Activated T-helper 1 cell treated with anti-CD3 and anti-CD28 coated beads, Interleukin-12 subunit alpha, Interleukin-12 subunit beta, Interleukin-2, Interleukin-4 antibody, amounts not matched to agents 30 ng/mL and 10 ng/mL and 1 ng/mL, durations not matched to agents 14 hours and 24 hours and 36 hours (primary cell): ENCODE measurements at places on chromosomes 4 and X.

- peak; percentile 70 for DNase-seq
These were observed 46.3 kb downstream of the ATP10D start for GRCh38 chr4:47531241-47531953.

GRCh38 chrX:15384304-15384703, at the start of gene VEGFD:
Gene VEGFD, minus strand, starts transcription at chrX:15384413. Its CDS starts 467 bp downstream, at chrX:15383946.
- no peak for DNase-seq

DNA sequence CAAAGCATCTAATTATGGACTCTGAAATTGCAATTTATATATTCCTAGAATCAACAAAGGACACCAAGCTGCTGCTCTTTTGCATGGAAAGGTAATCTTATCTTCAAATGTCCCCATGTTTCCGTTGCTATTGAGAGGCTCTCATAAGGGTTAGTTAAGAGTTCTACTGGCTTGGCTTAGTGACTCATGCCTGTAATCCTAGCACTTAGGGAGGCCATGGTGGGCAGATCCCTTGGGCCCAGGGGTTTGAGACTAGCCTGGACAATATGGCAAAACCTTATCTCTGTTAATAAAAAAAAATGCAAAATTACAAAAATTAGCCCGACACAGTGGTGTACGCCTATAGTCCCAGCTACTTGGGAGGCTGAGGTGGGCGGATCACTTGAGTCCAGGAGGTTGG, 93.4 kb upstream of the RAPGEF2 start:
- DNase-seq: no peak

DNA sequence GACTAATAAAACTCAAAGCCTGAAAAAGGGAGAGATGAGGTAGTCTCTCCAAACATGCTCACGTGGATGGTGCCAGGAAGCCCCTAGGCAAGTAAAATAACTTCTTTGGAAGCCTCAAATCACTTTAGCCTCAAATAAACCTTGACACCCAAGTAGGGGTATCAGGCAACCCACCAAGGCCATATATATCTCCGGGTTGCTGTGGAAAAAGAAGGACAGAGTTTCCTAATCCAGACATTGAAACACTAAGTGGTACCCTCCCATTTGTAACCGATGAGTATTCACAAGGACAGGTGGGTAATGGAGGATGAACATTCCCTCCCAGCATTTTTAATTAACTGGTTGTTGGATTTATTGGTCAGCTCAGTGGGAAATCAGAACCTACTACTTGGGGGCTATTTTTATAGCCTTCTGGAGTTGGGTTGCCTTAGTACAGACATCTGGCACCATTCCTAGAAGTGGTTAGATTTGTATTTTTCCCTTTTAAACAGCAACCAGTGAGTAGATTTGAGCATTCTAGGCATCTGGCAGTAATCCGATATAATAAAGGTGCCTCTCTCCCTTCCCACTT, 87.7 kb downstream of the GPC3 start:
- no peak for DNase-seq

GRCh38 chrX:28581522-28581921, 5.7 kb upstream of the IL1RAPL1 start:
- DNase-seq: no peak

- no peak for DNase-seq
These were observed 129.1 kb upstream of the AFF2 start for GRCh38 chrX:148371291-148371690.

- no peak for DNase-seq
These were observed 8.1 kb upstream of the LINC00632 start for GRCh38 chrX:140701480-140701879.

- DNase-seq: no peak
These were observed 106.8 kb upstream of the CBLL2 start for GRCh38 chrX:22165732-22166457.

- no peak for DNase-seq
These were observed 21.1 kb downstream of the RNF4 start for GRCh38 chr4:2489841-2490552.

GRCh38 chr4:174654634-174655033, 132.3 kb upstream of the HPGD start:
- no peak for DNase-seq

DNA sequence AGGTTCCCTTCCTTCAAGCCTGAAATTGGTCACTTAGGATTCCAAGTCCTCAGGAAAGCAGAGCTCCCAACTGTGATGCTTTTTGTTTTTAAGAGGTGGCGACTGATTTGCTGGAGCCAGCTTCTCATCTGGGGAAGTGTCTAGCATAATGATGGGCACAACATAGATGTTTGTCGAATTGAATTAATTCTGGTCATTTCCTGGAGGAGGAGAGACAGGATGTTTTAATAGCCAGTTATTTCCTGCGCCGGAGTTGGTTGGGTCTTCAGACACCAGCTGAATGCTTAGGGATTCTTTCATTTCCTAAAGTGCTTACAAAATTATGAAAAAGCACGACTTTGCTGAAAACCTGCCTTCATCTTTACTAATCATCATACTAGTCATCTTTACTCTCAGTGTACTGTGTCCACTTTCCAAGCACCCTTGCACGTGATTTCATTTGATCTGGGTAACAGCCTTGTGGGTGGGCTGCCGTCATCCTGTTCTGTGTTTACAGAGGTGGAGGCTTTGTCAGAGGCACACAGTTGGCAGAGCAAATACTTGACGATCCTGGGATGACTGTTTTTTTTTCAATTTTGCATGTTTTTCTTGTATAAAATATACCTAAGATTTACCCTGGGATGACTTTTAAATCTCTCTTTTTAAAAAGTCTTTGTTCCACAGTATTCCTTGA, 49.5 kb downstream of the RGS12 start:
- no peak for DNase-seq

GRCh38 chr4:164304101-164304639, 449.8 kb upstream of the SMIM31 start:
- DNase-seq: no peak

DNA sequence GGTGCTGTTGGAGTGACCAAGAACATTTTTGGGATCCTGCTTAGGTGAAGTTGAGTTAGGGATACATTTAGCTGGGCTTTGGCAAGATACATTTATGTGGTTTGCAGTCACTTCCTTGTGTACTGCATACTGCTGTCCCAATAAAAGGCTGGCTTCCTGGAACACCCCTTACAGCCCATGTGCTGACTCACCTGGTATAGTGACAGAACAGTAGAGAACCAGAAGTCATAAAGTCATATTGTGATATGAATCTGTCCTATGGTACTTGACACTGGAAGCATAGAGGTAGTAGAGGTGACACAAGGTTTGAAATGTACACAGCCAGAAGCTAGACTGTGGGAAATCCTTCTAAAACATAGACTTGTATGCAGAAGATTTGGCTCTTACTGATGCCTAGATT, 55.3 kb upstream of the SLC25A43 start:
- DNase-seq: no peak

DNA sequence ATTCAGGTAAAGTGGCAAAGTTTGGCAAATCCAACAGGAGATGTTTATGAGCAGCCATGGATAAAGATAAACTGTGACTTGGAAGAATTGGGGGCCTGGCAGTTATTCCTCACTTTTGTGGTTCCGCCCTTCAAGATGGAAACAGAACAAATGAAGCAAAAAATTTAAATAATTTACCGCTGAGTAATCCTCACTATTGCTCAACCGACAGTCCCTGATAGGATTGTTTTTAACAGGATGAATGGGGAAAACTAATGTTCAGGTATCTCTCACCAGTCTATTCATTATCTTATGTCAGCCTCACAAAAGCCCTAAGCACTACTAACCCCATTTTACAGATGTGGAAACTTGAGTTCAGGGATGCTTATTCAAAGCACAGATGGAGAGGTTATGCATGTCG, 90.8 kb downstream of the FNIP2 start:
- DNase-seq: no peak

- DNase-seq: no peak
These were observed 183.3 kb downstream of the ZIC3 start for GRCh38 chrX:137749246-137749645.

DNA sequence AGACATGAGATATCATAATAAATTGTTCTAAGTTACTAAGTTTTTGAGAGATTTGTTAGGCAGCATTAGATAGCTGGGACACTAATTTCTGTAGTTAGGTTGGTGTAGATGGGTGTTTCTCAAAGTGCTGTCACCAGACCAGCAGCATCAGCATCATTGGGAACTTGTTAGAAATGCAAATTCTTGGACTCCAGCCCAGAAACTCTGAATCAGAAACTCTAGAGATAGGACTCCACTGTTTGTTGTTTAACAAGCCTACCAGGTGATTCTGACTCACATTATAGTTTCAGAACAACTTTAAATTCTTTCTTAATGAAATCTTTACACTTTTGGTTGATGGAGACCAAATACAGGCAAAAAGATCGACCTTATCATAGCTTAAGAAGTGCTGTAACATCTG, 173.7 kb downstream of the PABPC4L start:
- DNase-seq: no peak

- no peak for DNase-seq
These were observed 25.0 kb upstream of the SHROOM4 start for GRCh38 chrX:50838820-50839600.

DNA sequence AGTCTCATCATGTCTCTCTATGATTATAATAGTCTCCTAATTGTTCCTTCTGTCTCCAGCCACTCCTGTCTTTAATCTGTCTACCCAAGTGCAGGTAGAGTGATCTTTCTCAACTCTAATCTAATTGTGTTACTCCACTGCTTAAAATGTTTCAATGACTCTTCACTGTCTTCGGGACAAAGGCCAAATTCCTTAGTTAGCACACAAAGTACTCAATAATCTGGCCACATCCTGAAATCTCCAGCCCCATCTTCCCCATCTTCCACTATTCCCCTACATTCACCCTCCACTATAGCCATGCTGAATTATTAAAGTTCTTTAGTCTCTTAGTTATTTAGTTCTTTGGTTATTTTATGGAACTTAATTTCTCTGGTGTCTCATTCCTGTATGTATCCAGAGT, 353.3 kb downstream of the OPHN1 start:
- DNase-seq: no peak

DNA sequence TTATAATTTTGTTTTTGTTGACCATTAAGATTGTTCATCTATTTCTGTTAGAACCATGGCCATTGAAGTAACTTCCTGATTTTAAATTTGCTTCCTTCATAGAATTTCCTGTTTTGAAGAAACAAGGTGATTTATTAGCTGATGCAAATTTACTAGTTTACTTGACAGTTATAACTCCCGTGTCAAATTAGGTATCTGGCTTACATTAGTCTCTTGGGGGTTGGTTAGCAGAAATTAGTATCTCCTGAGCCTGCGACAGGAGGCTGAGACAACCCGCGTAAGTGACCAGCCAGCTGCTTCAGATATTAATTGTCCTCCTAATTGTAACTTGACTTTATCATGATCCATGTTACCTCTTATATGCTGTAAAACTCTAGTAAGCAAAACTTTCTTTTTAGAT, 154.3 kb downstream of the CFAP299 start:
- no peak for DNase-seq

GRCh38 chr4:120699354-120699753, 223.2 kb downstream of the PRDM5 start:
- no peak for DNase-seq

DNA sequence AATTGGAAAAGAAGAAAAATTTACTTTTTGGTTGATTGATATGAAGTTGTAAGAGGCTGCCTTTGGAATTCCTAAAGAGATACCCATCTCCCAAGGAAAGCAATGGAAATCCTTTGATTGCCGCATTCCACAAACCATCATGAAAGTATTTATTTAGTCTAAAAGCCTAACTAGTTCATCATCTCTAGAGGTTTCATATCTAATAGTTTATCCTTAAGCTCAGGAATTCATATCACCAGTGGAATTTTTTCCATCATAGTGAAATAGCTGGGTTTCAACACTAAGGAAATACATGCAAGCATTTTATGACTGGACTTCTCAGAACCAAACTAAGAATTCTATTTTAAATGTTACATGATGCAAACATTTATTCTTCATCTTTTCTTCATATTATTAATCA, 144.9 kb downstream of the FBXO8 start:
- no peak for DNase-seq

GRCh38 chr4:109738104-109738872, 8.4 kb upstream of the PLA2G12A start:
- DNase-seq: no peak

DNA sequence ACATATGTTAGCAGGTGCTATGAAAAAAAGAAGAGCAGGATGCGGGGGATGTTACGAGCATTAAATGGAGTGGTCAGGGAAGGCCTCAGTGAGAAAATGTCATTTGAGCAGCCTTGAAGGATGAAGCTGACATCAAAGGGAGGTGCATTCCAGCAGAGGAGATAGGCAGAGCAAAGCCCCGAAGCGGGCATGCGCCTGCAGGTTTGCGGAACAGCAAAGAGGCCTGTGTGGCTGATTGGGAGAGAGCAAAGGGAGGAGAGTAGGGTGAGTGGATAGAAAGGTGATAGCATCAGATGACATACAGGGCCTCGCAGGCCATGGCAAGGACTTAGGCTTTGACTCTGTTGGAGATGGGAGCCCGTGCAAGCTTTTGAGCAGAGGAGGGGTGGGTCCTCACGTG, 95.4 kb upstream of the GPR50 start:
- DNase-seq: no peak

GRCh38 chr4:5420266-5420665, 288.1 kb downstream of the EVC2 start:
- no peak for DNase-seq

DNA sequence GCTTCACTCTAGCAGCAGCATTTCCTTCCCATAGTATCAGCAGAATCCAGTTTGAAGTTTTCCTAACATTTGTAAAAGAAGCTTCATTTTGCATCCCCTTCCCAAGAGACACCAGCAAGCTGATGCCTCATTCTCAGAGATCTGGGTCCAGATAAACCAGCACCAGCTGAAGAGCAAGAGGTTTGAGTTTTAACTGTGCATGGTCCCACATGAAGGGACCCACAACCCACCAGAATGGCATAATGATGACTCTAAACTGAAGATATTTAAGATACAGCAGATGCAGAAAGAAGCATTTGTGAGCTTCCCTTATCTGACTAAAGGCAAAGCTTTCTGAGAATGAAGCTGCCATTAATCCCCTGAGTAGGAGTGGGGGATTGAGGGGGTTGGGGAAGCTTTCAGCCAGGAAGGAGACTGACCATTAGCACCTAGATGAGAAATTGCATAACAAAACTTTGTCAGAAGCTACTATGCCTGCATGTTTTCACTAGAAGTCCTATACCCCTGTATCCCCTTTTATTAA, 18.6 kb downstream of the NUDT6 start:
- no peak for DNase-seq

DNA sequence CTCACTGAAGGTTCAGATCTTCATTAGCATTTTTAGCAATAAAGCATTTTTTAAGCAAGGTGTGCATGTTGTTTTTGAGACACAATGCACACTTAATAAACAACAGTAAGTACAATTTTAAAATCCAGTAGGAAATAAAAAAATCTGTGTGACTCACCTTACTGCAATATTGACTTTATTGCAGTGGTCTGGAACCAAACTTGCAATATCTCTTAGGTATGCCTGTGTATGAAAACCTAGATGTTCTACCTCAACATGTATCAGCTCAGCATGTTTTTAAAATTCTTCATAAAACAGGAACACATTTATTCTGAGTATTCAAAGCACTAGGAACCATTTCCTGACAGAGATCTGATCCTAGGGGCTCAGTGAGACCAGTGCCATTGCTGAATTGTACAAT, 26.7 kb downstream of the NR0B1 start:
- DNase-seq: no peak

- DNase-seq: no peak
These were observed 207.1 kb downstream of the PPP3CA start for GRCh38 chr4:101140228-101140627.

GRCh38 chr4:99134586-99134985, 9.5 kb downstream of the ADH4 start:
- no peak for DNase-seq
